ENCODE measurements at places on chromosomes 1 and 21.

- no peak for DNase-seq
Measured at GRCh38 chr1:53259932-53260331, 21.6 kb upstream of the MAGOH start.

DNA sequence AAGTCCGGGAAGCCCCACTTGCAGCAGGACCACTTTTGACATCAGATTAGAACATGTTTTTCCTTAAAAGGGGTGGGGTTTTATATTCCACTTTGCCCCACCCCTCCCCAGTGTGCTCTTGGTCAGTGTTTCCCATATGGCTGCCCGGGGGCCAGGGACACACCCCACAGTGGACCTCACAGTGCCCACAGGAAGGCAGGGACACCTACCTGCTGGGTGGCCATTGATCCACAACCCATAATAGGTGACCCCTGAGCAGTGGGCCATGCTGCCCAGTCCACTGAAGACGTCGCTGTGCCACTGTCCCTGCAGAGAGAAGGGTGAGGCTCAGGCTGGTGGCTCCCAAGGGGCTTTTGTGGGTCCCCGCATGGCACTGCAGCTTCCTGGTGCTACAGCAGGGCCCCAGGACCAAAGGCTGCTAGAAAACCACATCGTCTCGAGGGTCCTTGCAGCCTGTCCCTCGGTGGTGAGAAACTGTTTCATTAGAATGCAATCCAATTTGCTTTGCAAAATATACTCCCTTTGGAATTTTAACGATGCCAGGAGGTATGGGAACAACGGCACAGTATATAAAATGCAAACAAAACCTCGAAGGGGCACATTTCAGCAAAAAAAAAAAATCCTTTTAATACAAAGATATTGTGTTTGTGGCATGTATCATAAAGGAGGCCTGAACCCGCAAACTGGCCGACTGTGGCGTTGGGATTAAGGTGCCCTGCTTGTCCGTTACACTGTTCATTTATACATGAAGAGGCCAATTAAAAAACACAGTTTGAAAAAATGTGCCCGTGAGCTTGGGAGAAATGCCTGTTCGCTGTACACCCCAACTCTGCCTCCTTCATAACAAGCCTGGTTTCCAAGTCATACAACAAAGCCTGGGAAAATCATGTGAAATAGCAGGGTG is 16.9 kb downstream of the MORN1 start:
- no peak for DNase-seq

GRCh38 chr1:59271561-59272260 is 25.2 kb upstream of the FGGY start:
- no peak for DNase-seq

GRCh38 chr1:158391099-158391498 is 8.2 kb downstream of the OR10T2 start:
- no peak for DNase-seq

DNA sequence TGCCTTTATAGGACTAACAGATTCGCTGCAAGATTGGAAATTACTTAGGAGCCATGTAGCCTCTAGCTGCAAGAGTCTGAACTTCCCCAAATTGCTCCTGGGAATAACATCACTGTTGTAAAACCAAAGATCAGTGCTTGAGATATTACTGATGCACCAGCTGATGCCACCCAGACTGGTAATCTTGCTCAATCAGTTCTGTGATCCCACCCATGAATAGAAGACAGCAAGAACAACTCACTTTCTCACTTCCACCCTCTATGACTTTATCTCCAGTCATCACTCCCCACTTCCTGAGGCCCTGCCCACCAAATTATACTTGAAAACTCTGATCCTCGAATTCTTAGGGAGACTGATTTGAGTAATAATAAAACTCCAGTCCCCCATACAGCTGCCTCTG is 1011.1 kb downstream of the PLA2G4A start:
- DNase-seq = no peak

- no peak for DNase-seq
Measured at GRCh38 chr1:94798462-94798861, 21.7 kb upstream of the SLC44A3 start.

DNA sequence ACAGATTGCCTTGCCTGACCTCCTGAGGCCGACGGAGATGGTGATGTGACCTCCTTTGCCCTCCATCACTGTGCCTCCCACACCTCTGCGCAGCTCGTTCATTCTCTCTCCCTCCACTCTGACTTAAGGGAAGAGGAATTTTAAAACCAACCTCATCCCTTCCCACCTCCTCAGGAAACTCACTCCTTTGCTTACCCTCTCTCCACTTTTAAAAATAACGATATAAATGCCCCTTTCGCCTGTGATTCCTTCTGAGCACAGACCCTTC is 21.2 kb downstream of the LRRN2 start:
- DNase-seq = no peak

- no peak for DNase-seq
Measured at GRCh38 chr1:14442669-14443068, 155.8 kb upstream of the KAZN start.

GRCh38 chr1:214658785-214659184 is 55.8 kb downstream of the CENPF start:
- no peak for DNase-seq

DNA sequence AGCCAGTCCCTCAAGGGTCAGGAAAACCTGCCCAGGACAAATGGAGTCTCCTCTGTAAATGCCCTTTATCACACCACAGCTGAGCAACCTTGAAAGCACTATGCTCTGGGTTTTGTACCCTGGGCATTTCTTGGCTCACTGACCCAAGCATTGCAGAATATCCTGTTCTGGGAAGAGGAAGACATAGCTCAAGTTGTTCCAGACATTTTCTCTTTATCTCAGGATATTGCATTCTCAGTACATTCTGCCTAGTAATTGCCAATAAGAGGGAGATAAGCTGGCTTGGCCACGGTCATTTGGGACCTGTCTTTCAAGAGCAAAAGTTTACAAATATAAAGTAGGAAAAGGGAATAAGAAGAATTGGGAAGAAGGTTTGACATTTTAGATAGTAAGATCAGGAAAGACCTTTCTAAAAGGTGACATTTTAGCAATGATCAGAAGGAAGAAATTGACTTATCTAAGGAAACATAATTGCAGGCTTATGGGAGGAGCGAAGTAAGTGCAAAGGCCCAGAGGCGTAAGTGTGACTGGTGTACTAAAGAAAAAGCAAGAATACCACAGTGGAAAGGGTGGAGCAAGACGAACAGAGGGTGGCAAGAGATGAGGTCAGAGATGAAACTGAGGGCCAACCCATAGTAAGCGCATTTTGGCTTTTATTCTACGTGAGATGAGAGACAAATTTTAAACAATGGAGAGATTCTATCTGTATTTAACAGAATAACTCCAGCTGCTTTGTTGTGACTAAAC is 394.0 kb upstream of the CXADR start:
- DNase-seq = no peak

DNA sequence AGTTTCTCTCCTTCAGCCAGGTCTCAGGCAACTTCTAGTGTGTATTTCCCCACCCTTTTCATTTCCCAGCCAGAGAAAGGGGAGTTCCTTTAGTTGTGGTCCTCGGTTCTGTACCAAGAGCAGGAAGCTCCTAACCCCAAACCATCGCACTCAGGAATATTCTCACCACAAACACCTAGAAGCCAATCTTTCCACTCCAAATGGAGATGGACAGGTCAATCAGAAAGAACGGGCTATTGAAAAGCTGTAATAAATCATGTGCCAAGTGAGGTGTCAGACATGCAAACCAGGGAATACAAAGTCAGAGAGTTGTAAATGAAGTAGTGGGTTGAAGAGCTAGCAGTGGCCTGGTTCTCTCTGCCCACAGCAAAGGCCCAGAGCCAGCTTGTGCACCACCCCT is 77.2 kb downstream of the KCNN3 start:
- DNase-seq = no peak

- DNase-seq = no peak
Measured at GRCh38 chr21:29817450-29817849, 122.3 kb downstream of the GRIK1 start.

DNA sequence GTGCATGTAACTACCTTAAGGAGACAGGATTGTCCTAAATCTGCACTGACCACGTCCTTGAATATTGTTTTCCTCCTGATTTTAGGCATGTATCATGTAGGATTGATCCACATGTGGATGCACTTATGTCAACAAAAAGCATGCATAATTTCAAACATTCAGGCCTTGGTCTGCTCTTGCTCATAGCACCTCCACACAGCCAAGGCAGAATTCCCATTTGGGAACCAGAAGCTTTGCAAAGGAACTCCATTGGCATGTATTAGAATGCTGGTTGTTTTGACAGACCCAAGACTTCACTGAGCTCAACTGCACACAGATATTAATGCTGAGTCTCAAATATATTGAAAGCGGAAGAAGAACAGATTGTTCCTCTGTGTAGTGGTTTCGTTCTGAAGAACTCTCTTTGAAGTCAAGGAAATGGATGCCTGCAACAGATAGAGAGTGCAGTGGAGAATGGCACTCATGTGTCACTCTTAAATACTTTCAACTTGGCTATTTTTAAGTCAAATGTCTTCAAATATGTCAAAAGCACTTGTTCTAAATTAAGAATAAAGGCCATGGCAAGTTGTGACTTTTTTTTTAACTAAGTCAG is 387.6 kb downstream of the LTN1 start:
- no peak for DNase-seq

- DNase-seq = no peak
Measured at GRCh38 chr1:39927538-39927937, 25.8 kb upstream of the MYCL start.

DNA sequence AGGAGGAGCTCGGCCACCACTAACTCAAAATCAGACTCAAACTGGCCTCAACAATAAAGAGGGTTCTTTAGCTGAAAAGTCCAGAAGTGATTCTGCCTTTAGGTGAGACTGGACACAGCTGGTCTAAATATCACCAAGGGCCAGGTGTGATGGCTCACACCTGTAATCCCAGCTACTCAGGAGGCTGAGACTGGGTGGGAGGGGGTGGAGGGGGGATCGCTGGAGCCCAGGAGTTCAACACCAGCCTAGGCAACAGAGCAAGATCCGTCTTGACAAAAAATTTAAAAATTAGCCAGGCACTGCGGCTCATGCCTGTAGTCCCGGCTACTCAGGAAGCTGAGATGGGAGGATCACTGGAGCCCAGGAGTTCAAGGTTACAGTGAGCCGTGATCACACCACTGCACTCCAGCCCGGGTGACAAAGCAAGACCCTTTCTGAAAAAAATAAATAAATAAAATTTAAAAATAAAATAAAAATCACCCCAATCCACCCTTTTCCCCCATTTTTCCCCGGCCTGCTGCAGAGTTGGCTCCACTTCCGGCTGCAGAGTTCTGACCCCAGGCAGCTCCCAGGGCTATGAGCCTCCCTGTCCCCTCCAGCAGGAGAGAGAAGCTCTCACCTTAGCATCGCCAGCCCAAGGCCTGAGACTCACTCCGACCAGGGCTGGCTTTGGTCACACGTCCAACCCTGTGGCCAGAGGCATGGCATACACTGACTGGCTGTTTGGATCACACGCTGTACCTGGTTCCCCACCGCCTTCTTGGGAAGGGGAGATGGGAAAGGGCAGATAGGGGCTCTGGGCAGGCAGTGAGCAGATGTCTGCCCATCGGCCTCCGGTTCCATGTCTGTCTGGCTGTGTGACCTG is 87.3 kb upstream of the IFFO2 start:
- DNase-seq = no peak

DNA sequence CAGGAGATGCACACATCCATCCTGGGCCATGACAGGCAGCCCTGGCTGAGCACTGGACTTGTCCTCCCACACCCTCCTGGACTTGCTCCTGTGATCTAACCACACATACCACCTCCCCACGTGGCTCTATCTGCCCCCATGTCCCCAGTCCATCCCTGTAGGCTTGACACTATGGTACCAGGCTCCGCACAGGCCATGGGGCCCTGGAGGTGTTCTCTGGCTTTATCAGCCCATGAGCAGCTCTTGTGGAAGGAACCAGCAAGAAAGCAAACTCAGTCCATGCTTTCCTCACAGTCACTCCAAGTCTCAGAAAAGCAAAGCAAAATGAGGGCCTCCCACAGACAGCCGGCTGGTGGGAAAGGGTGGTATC is 61.6 kb downstream of the CD46 start:
- no peak for DNase-seq

GRCh38 chr1:119778886-119779560 is 10.3 kb upstream of the HMGCS2 start:
- DNase-seq = no peak

- DNase-seq = no peak
Measured at GRCh38 chr1:210236840-210237409, 4.3 kb downstream of the SERTAD4 start.

DNA sequence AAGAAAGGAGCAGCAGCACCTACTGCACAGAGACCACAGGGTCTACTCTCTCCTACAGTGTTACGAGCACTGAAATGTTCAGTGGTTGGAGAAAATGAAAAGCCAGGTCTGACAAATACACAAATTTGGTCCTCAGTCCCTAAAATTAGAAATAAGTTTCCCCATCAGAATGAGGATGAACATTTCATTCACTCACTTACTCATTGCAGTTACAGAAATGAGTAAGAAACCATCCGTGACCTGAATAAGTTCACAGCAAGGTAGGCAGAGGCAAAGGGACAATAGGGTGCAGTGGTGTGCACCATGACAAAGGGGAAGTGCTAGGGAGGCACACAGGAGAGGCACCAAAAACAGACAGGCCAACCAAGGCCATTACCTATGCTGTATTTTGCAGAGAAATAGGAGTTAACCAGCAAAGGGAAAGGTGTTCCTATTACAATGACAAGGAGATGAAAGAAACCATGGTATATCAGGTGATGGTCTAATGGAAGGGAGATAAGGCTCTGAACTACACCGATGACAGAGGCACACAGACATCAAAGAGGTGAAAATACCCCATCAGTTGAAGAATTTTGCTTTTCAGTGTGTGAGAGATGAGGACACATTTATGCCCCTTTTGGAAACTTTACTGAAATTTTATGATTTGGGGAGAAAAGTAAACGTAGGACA is 29.4 kb downstream of the VAV3 start:
- no peak for DNase-seq

DNA sequence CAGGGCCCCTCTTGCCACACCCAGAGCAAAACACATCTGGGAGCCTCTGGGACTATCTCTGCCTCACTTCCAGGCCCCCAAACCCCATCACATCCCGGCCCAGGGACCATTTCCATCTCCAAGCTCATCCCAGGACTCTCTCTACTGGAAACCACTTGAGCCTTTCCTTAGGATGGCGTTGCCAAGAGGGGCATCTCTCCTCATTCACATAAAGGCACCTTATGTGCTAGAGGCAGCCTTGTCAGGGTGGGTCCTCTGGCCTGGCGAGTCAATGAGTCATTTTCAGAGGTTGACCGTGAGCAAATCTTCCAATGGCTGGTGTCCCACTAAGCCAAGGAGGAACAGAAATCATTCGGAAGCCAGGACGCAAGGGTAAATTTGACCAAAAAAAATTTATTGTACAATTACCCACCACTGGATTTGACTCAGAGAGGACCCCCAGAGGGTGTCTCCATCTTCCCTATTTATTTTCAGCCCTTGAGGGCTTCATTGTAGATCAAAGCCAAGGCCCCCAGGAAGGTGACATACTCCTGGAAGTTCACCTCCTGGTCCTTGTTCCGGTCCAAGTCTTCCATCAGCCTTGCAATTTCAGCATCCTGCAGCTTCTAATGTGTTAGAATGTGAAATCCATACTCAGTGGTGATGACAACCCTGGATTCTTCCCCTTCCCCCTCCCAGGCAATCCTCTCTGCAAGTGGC is 1.4 kb downstream of the S100A6 start:
- DNase-seq = no peak

All from HuH-7.5 (cell line).